ENCODE measurements at places on chromosomes 3 and 15.
A peak's percentile ranks its signal among the peaks of the same experiment; 100 is the strongest.

- DNase-seq = peak; percentile 16
These were observed 307.9 kb upstream of the CBLB start for GRCh38 chr3:106176734-106177133.

DNA sequence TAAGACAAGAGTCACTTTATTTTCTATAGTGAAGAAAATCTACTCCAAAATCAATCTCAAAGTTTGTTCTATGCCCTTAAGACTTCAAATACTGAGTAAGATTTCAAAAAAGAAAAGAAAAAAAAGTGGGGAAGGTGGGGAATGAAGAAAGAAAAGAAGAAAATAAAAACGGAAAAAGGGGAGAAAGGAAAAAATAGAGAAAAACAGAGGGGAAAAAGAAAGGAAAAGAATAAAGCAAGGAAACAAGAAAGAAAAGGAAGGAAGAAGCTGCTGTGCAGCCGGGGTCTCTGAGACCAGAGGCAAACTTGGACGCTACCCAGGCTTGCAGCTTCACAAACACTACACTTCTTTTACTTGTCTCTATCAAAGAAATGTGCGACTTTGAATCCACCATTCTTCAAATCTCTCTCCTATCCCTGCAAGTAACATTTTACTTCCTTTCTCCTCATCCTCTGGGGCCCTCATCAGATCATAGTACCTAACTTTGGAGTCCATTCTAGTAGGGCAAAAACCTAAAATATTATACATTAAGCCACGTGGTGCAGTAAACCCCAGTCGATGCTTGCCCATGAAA lies 279.8 kb downstream of the FOXP1 start:
- no peak for DNase-seq

- no peak for DNase-seq
These were observed 16.0 kb upstream of the SRP14 start for GRCh38 chr15:40054855-40055575.

DNA sequence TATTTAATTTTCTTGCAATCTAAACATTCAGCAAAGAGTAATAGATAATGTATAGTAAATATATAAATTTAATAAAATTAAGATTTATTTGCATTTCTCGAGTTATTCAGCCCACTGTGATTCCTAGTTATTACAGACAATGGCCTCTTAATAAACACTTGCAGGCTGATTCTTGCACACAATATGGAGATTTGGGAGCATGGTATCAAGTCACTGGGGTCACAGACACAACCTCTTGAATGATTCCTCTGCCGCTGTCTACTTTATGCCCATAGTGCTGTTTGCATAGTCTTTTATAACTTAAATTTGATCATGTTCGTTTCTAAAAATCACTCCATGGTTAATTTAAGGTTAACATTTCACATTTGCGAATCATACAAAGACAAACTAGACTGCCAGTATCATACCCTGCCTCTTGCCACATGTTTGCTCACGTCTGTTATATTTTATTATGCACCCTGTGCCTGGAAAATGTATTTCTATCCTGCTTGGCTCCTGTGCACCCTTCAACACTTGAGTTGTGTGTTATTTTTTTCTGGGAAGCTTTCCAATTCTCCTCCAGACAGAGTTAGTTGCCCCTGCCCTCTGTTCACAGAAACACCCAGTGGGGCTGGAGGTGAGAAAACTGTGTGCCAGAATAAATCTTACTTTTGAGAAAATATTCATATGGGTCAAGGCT lies 206.3 kb upstream of the ROBO1 start:
- no peak for DNase-seq

DNA sequence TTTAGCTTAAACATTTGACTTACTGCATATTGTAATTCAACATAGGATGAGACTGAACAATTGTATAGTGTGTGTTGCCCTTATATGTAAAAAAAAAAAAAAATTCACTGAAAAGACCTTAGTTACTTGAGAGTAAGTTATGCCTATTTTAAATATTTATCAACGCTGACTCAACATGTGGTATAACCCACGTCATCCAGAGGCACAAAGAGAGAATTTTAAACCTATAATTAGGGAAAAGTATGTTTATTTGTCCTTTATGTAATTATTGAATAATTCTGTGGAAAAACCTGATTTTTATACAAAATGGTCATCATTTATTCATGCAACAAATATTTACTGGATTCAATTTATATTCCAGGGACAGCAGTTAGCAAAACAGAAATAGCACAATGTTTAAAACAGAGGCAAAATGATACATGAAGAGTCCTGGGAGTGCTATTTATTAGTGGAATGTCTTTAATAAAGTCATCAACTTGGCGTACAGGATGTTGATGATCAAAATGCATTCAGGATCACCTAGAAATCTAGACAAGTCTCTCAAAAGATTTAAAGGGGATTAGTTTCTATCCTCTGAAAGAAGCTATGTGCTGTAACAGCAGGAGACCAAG lies 223.7 kb downstream of the PCCB start:
- DNase-seq = no peak

- DNase-seq = no peak
These were observed 109.1 kb downstream of the COL6A6 start for GRCh38 chr3:130626049-130626448.

GRCh38 chr3:188270423-188270972 lies 116.5 kb downstream of the LPP start:
- DNase-seq = no peak

- DNase-seq = no peak
These were observed 239.7 kb upstream of the BHLHE40 start for GRCh38 chr3:4739289-4740236.

- no peak for DNase-seq
These were observed 27.0 kb upstream of the PEX5L start for GRCh38 chr3:180063783-180064182.

- DNase-seq = no peak
These were observed 4.2 kb upstream of the CHRM5 start for GRCh38 chr15:33963831-33964664.

GRCh38 chr3:137669519-137670060 lies 94.5 kb upstream of the SOX14 start:
- no peak for DNase-seq

- no peak for DNase-seq
These were observed 394.9 kb upstream of the CFAP20DC start for GRCh38 chr3:59444676-59445075.

DNA sequence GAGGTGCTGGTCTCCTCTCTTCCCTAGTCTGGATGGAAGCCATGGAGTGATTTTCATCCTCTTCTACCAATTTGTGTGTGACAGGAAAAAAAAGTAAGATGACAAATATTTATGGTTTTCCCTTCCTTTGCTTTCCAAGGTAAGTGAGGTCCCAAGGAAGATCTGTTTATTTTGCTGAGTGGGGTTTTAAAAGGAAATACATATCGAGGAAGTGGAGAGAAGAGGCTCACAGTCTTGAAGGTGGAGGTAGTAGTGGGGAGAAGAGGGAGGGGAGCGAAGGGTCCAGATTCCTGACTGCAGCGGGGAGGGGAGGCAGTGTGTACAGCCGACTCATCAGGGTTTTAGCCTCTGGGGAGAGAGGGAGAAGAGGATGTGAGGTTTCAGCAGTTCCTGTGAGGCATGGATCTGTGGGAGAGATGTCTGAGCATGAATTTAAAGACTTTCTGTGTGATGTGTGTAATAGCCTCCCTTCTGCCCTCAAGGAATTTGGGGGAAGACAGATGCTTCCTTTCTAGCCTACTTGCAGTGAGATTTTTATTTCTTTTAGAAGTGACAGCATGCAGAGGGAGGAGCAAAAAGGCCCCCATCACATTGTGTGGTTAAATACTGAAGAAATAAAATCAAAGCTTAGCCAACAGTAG lies 272.4 kb downstream of the THRB start:
- DNase-seq = no peak

GRCh38 chr3:72041511-72041910 lies 256.6 kb upstream of the PROK2 start:
- DNase-seq = no peak

GRCh38 chr3:128456776-128457715 lies 9.6 kb downstream of the DNAJB8 start:
- DNase-seq = no peak

- DNase-seq = no peak
These were observed 6.3 kb upstream of the MTHFS start for GRCh38 chr15:79903144-79903543.

- peak; percentile 43 for DNase-seq
These were observed at the start of gene FOXP1 for GRCh38 chr3:71583566-71584393. TSS of gene FOXP1 (minus strand) at chr3:71583728. CDS start at chr3:71198381, 385,347 bp downstream.

DNA sequence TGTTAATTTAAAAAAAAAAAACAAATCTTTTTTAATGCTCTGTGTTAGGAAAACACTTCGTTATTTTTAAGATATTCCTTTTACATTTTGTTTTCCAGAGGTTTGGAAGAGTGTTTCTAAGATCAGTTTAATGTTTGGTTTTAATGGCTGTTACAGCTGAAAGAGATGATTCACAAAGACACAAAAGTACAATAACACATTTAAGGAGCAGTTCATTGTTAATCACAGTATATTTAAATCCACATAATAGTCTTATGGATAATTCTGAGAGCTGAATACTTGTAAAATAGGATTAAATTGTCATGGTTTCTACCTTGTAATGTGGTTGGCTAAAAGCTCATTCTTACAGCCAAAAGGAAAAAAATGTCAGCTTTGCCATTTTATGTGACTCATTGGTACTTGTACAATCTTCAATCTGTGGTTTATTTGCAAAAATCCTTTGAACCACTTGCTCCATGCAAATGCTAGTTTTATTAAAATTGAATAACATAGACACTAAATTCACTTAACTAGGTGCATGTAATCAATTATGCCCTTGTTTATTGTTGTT lies 426.4 kb downstream of the NLGN1 start:
- no peak for DNase-seq

DNA sequence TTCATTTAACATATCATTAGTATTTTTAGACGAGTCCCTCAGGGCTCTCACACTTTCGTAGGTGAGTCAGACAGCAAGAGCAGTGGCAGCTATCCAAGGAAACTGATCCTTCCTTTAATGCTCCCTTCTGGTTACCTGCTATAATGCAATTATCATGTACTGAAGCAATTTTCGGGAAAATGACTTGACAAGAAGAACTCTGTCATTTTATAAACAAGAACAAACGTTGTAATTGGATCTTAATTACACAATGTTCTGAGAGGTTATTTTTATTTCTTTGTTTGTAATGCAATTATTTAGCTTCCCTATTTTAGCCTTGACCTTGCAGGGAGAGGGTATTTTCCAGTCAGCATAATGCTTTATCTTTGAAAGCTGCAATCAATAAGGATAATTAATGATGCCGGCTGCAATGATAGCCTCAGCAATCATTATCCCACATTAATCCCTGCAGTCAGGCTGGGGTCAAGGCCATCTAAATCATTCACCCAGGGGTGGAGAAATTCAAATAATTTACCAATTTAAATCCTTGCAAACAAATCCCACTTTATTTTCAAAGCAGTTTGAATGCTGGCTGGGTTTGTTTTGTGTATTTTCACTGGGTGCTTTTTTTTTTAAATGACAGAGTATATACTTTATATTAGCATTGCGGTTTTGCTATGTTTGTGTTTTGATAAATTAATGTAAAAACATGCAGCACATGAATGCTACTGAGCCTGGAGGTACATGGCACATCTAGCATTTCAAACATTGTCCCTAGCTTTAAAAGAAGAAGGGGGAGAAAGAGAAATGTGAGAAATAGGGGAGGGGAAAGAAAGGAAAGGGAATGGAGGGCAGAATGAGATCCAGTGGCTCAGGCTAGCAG lies 249.9 kb downstream of the SHOX2 start:
- no peak for DNase-seq

GRCh38 chr15:51874751-51875644 lies 45.5 kb downstream of the TMOD3 start:
- no peak for DNase-seq

- no peak for DNase-seq
These were observed 139.7 kb upstream of the RARB start for GRCh38 chr3:25288413-25288812.

- DNase-seq = no peak
These were observed 58.5 kb upstream of the SLC24A5 start for GRCh38 chr15:48062148-48062872.

- no peak for DNase-seq
These were observed 212.2 kb downstream of the FOXP1 start for GRCh38 chr3:71371282-71371681.
